ENCODE measurements at places on chromosomes 2 and 18. TPM values are rescaled to one million over a fixed set of nuclear protein-coding genes. Genes with fewer than 3 reads are reported as not detected.

Gene PLCL1
- total RNA-seq = 22.0 TPM

Gene C1GALT1C1L
- 1.3 TPM for total RNA-seq

Gene DCAF17
- total RNA-seq = 55.6 TPM

Gene SERPINB13
- total RNA-seq = not detected

Gene CFC1
- 4.5 TPM for total RNA-seq

Gene ATG9A
- total RNA-seq = 26.2 TPM

Gene THOC1
- total RNA-seq = 81.6 TPM

Gene IL36G
- total RNA-seq = not detected

Gene C2orf78
- not detected for total RNA-seq

Gene PRKAG3
- total RNA-seq = 0.06 TPM

Gene RAD51AP2
- total RNA-seq = 0.69 TPM

Gene RTKN
- total RNA-seq = 32.9 TPM

Gene GAD1
- 60.9 TPM for total RNA-seq

Gene NGEF
- total RNA-seq = 19.4 TPM

Gene SKOR2
- total RNA-seq = 1.3 TPM

Gene MAL
- total RNA-seq = 23.0 TPM

Gene VWA3B
- 4.1 TPM for total RNA-seq

Gene FOXI3
- total RNA-seq = 0.06 TPM

Gene SATB2
- 18.1 TPM for total RNA-seq

Gene DSG1
- 1.5 TPM for total RNA-seq

Gene MARCO
- total RNA-seq = 3.0 TPM

Gene SKA1
- 4.8 TPM for total RNA-seq

Gene COL3A1
- 2,960 TPM for total RNA-seq

Gene FSHR
- total RNA-seq = not detected

Gene OXER1
- 0.50 TPM for total RNA-seq

Gene GGCX
- total RNA-seq = 30.8 TPM

Gene UGT1A5
- not detected for total RNA-seq

Gene NT5DC4
- not detected for total RNA-seq

Gene ANKRD53
- 0.69 TPM for total RNA-seq

Gene CD28
- total RNA-seq = 4.7 TPM

Gene CHRND
- total RNA-seq = 0.17 TPM

Gene KANSL1L
- 46.6 TPM for total RNA-seq

Gene CYTIP
- 5.9 TPM for total RNA-seq

Gene MC2R
- not detected for total RNA-seq

Gene RTP5
- total RNA-seq = 5.3 TPM

Gene SRD5A2
- 0.17 TPM for total RNA-seq

Gene ECEL1
- total RNA-seq = 25.2 TPM

Gene CELF4
- 26.6 TPM for total RNA-seq

Gene SERPINB3
- total RNA-seq = not detected

Gene BBS5
- 15.2 TPM for total RNA-seq

Gene STEAP3
- total RNA-seq = 7.0 TPM

Gene AMER3
- total RNA-seq = 11.4 TPM

Gene FBXO41
- 20.1 TPM for total RNA-seq

Gene DSC1
- 0.10 TPM for total RNA-seq

Gene ACTG2
- 5.3 TPM for total RNA-seq

Gene CDH20
- 24.9 TPM for total RNA-seq

Gene BOLL
- total RNA-seq = not detected

Gene LYPD6
- 31.0 TPM for total RNA-seq

Gene STPG4
- not detected for total RNA-seq

Gene SNORC
- 4.6 TPM for total RNA-seq

Gene FAM124B
- 17.2 TPM for total RNA-seq

Gene SPP2
- total RNA-seq = 0.22 TPM

Gene SULT1C4
- total RNA-seq = 36.0 TPM

Gene TSPYL6
- total RNA-seq = 0.17 TPM
